ENCODE measurements at places on chromosomes 3 and 15.
A peak's percentile ranks its signal among the peaks of the same experiment; 100 is the strongest.

GRCh38 chr3:46676601-46677410, 16.7 kb downstream of the ALS2CL start:
- DNase-seq, result no peak

DNA sequence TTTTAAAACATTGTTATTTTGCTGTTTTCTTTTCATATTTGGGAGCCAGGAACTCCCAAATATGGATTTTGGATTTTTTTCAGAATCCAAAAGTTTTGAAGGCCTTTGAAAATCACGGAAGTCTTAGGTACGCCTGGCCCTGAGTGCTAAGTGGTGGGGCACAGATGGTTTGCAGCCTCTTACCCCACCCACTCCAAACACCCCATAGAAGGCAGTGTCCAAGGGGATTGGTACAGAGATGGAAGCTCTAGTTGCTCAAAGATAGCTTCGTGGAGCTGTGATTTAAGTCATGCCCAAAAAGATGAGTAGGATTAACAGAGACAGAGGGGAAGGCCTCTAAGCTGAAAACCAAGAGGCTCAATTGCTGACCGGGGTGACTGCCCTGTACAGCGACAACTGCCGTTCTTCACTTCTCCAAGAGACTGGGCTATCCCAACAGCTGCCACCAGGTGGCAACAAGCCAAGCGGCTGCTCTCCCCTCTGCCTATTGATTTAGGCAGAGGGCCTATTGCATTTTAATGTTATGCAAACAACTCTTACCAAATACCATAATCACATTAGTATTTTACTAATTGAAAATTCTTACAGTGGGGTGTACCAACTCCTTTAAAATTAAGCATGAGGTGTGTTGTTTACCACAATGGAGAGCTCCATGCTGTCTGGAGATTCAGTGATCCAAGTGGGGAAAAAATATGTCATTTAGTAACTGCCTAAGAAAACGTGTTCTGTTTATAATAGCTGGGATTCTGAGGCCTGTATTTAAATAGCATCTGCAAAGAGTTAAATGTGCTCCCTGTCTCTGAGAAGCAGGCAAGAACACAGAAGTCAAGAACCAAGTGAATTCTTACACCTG, 64.0 kb upstream of the C15orf61 start:
- DNase-seq, result peak; percentile 18

DNA sequence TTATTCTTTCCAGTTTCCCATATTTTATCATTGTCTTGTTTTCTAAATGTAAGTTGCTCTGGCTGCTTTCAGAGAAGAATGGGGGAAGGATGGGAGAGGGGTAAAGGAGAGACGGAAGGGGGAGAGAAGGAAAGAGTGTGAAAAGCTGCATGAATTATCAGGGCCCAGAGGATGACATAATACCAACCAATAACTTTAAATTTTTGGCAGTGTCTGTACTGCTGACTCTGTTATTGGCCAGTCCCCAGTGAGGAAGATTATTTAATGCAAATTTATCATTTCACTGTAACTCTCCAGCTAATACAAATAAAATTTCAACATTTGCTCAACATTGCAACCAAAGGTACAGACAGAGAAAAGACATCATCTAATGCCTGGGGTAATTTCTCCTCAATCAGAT, 551.7 kb upstream of the CFAP20DC start:
- no peak for DNase-seq

DNA sequence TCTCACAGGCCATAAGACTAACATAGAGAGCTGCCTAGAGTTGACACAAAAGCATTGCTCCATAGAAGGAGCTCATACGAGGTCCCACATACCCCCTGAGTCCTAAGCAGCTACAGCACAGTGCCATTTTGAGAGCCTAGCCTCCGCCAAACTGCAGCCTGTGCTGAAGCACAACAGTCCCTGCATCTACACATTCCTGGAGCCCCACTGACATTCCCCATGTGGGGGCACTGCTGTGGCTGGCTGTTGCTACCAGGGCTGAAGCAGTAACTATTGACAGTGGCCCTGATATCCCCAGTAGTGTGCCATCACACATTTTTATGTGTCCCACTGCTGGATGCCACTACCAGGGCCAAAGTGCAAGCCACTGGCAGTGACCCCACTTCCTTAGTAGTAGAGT, 80.3 kb downstream of the CERS3 start:
- no peak for DNase-seq

DNA sequence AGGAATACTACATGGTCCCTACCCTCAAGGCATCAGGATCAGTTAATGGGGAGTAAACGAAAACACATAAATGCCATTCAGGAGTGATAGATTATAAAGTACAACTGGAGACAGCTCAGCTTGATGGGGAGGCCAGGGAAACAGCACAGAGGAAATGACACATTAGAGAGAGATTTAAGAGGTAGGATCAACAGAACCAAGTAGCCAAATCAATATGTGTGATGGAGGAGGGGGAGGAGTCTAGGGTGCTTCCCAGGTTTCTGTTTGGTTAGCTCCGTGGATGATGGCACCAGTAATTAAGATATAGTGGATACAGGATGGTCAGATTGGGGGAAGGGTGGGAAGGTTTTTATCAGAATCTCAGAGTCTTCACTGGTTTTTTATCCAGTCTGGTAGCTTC, 229.5 kb upstream of the ROPN1 start:
- DNase-seq, result no peak

DNA sequence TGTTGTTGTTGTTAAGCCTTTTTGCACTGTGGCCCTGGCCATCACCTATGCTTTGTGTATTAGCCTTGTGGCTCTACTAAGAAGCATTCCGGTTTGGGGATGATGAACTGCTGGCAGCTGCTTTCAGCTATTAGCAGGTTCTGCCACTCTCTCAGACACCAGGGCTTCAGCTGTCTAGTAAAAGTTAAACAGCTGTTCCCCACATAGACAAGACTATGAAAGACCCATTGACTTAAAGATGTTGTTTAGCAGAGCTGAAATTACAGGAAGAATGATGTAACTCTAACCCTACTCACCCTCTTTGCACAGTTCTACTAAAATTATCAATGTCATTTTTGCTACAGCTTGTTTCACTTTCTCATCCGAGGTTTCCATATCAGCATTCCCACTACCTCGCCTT, 131.2 kb upstream of the CGNL1 start:
- DNase-seq, result no peak

GRCh38 chr3:25151903-25152295, 276.2 kb upstream of the RARB start:
- no peak for DNase-seq

DNA sequence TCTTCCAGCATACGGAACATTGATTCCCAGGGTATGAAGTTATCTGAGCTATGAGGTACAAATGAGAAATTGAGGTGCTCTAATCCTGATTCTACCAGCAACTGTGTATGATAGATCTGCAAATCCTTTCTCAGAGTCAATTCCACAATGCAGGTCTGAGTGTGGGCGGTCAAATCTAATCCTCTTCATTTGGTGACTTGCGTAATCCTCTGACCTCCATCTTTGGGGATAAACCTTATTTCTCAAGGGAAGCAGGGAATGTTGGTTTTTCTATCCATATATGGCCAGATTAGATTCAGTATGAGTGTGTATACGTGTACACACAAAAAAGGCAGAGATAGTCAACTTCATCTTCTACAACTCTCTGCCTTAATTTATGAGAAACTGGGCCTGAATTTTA, 348.4 kb upstream of the IL12A start:
- no peak for DNase-seq

GRCh38 chr3:139778682-139779233, 101.0 kb upstream of the NMNAT3 start:
- DNase-seq, result no peak

DNA sequence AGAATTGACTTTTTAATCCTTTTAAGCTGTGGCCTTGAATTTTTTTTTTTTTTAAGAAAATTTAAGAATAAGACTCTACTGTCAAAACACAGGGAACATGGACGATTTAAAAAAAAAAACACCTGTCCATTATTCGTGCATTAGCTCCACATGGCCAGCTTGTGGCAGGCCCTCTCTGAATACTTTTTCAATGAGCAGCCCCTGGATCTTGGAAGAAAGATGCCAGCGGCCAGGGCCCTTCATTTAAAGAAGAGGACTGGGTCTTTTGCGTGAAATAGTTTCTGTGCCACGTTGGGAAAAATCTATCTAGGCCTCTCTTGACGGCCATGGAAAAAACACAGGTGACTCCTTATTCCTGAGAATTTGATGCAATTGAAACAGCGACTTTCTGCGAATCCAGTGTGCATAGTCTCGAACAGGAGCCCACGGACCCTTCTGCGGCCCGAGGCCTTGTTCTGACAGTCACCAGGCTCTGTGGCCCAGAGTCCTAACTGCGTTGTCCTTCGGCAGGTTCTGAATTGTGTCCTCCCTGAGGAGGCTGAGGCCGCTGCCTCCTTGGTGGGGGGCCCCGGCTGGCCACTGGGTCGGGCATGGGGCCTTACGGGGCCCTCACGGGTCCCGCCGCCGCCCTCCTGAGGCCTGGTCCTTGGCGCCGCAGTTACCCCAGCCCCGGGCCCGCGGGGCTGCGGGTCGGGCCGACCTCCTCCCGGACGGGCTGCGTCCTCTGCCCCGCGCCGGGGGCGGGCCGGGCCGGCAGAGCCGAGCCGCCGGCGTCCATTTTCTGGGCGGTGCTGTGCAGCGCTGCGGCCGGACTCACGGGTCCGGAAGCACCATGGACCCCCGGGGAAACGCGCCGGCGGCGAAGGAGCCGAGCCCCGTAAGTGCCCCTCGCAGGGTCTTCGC, 33.5 kb downstream of the ZBTB38 start:
- no peak for DNase-seq

DNA sequence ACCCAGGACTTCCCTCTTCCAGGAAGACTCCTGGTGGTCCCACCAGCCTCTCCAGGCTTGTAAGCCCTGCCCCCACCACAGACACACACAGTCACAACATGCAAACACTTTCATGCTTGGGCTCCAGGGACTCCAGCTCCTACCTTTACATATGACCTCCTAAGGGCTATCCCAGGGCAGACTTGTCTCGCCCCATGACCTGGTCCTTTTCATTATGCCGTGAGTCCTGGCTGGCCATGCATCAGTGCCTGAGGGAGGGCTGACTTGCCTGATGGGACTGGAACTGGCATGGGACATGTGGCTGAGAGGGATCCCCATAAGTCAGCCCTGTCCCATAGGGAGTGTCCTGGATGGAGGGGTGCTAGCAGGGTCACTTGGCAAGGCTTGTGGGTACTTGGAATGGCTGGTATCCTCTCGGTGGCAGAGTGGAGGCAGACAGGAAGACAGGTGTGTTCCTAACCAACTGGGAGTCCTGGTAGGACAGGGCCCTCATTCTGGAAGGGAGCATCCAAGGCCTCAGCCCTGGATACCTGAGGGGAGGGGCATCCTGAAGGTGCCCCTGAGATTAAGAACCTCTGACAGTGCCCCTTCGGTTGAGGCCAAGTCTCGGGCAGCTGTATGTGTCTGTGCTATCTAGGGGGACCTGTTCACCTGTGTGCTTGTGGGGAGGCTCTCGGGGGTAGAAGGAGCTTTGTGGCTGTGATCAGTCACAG, 540 bp upstream of the HHATL start:
- no peak for DNase-seq

- DNase-seq, result no peak
These were observed 517 bp downstream of the FBN1 start for GRCh38 chr15:48644827-48645557.

GRCh38 chr15:67736810-67737209, 88.5 kb upstream of the SKOR1 start:
- DNase-seq, result no peak

DNA sequence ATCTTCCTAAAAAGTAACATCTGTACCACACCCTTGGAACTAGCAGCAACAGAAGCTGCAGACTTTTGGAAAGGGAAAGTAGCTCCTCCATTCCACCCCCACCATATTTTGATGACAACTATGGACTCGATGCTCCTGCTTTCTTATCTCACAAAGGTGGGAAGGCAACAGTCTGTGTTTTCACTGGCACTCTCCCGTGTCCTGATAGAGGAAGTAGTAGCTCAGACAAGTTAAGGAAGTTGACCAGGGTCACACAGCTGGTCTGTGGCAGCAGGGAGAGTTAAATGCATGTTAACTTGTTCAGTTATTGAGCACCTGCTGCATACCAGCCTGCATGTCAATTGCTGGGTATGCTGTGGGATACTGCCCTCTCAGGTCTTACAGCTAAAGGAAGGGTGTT, 33.1 kb downstream of the BHLHE40 start:
- no peak for DNase-seq

DNA sequence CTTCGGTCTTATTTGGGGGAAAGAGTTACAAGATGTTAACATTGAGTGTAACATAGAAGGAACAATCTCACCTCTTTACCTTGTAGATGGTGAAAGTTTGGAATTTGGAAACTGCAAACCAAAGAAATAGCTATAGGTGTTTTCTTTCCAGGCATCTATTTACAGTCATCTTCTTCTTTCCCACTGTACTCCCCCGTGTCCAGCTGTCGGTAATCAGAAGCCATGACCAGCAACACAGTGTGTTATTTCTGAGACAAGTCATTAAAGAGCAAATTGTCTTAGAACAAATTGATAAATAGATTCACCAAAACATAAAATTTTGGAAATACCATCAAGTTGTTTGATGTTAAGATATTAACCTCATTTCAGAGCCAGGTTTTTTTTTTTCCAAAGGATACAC, 590.5 kb upstream of the NAALADL2 start:
- DNase-seq, result no peak

- no peak for DNase-seq
These were observed 212.2 kb upstream of the GPR149 start for GRCh38 chr3:154642145-154642544.

GRCh38 chr15:66701422-66702034, 508 bp upstream of the SMAD6 start:
- no peak for DNase-seq

DNA sequence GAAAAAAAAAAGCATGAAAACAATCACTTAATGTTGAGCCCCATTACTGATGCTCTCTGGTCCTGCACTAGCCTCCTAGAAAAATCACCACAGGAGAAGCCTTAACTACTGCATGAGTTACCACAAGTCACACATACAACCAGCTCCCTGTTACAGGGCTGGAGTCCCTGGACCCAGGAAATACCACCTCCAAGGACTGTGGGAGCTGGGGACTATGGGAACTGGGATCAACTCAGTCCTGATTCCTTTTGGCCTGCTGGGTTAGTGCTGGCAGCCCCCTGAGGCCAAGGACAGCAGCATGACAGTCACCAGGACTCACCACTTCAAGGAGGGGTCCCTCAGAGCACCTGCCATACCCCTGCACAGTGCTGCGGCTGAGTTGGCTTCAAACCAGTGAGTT, 559 bp downstream of the NR1I2 start:
- DNase-seq, result no peak

- no peak for DNase-seq
These were observed 34.5 kb downstream of the RASGRP1 start for GRCh38 chr15:38530113-38530512.

DNA sequence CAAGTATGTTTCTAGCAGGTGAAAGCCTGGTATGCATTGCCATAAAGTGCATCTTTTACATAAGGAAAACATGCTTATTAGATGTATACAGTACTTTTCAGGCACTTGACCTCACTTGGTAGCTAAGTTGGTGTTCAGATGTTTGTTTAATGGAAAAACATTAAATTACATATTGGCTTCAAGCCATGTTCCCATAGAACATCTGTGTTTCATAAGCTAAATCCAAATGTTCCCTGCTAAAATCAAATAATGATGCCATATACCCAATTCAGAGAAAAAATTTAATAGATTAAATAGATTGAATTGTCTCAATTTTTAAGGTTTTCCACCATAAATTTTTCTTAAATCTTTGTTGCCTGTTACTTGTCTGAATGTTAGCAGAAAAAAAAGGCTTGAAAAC, 19.1 kb upstream of the RPL22L1 start:
- DNase-seq, result no peak

- no peak for DNase-seq
These were observed 10.4 kb upstream of the CHST14 start for GRCh38 chr15:40460404-40460803.
